ENCODE measurements at places on chromosomes 16 and 17. TPM values are rescaled to one million over a fixed set of nuclear protein-coding genes. Genes with fewer than 3 reads are reported as not detected.

Gene KLHL10
- not detected for total RNA-seq

Gene KRT39
- not detected for total RNA-seq

Gene PLA2G10
- total RNA-seq = not detected

Gene HP
- 1.4 TPM for total RNA-seq

Data from occipital lobe (tissue), 3 donors.